Calu3 (cell line): ENCODE measurements at places on chromosomes 6 and 20.

GRCh38 chr6:80010288-80010687 is 5.8 kb downstream of the TTK start:
- no peak for DNase-seq

DNA sequence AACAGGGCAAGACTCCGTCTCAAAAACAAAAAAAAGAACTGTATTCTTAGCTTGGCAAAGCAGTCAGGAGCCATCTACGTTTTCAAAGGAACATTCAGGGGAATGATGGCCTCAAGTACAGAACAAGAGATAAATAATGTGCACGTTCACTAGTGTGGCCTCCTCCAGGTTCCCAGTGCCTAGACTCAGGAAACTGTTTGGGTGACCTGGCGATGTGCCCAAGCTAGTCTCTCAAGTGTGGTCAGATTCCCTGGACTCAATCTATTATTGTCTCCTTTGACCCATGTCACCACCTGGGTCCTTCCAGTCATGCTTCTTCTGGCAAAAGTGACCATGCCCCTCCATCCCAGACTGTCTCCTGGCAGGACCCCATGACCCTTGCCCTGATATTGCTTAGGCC is 23.7 kb downstream of the TRAF3IP2 start:
- DNase-seq, result no peak

DNA sequence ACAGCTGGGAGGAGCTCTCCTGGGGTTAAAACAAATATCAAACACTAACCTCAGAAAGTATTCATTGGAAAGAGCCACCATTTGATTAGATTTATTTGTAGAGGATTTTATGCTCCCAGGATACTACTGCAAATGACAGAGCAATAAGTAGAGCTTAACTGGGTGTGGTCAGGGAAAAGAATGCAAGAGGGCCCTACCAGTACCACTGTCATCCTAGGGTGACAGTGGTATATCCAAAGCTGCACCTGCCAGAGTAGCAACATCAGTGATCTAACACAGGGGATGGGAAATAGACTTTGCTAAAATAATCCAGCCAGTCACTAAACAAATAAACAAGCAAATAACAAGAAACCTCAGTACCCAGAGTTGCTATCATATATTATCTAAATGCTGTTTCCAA is 29.7 kb downstream of the ERGIC3 start:
- no peak for DNase-seq

DNA sequence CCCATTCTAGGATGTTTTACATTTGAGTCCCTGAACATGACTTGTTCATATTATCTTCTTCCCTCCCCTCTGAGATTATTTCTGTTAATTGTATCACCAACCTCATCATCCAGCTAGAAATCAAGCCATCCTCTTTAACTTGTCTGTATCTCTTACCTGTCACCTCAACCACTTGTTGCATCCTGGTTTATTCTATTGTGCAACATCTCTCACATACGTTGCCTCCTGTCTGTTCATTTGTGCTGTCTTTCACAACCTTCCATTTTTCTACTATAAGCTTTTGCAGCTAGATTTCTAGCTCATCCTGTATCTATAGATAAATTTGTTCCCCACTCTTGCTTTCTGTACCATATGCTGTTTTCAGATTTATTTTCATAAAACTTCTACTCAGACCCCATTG is 183.7 kb downstream of the MCHR2 start:
- DNase-seq, result no peak

- no peak for DNase-seq
Measured at GRCh38 chr6:138378463-138378862, 758 bp downstream of the SMIM28 start.
